Endothelial cell of umbilical vein (primary cell): ENCODE measurements at places on chromosomes 4 and X. TPM values are rescaled to one million over a fixed set of nuclear protein-coding genes. Genes with fewer than 3 reads are reported as not detected.

DNA sequence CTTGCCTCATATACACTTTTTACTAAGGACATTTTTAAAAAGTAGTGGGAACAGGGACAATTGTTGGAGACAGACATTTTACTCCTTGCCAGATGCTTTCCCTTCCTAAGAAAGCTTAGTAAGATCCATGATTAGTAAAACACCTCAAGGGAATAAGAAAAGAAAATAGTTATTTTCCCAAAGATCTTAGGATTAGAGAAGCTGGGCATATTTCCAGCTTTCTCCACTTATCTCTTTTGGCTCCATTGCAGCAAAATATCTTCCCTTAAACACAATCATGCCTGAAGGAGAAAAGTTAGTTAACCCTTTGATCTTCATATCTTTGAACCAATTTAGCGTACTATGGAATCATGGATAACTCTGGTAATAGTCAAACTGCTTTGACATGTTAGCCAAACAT lies 257.9 kb downstream of the PCDH18 start:
- DNase-seq = no peak

The PPP1R2C gene
- total RNA-seq = not detected in 2 replicates

GRCh38 chr4:124530464-124531077 lies 182.0 kb downstream of the ANKRD50 start:
- DNase-seq = no peak

The CNKSR2 gene
- 0.13 and 0.48 TPM in 2 replicates for total RNA-seq

DNA sequence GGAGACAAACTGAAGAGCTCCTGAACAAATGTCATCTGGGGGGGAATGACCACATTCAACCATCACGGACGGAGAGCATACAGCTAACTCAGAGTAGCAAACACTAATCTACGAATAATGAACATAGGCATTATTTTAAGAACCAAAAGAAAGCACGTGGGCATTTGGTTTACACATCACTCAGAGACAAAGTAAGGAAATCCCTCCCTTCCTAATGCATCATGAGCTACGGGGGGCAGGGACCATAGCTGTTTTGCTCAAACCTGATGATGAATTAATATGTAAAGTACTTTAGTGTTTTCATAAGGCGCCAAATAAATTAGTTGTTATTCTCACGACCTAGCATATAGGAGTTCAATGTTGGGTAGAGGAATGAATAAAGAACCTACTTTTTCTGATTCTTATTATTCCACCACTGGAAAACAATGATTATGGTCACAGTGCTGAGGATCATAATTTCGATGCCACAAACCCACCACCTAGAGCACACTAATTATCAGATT lies 11.7 kb upstream of the TMEM156 start:
- DNase-seq = peak; percentile 87

The TRIML2 gene
- not detected in 2 replicates for total RNA-seq

The SLC35A2 gene
- 28.9 and 31.4 TPM in 2 replicates for total RNA-seq

The SHROOM2 gene
- 10.4 and 11.8 TPM in 2 replicates for total RNA-seq

GRCh38 chrX:71846429-71846828 lies 64.2 kb upstream of the NHSL2 start:
- DNase-seq = peak; percentile 2

DNA sequence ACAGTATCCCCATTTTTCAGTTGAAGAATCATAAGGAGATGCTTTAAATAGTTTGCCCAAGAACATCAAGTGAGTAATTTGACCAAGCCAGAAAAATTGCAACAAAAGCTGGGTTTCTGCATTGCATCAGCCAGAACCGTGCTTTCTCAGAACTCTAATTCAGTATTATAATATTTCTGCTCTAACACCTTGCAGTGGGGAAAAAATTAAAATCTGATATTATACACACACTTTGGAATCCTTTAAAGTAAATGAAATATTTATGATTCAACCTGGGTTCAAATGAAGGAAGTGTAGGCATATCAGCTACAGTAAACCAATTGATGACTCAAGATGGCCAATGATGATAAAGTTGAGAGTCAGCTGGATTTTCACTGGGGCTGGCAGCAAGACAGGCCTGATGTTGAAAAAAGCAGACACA lies 387.6 kb upstream of the ZFP42 start:
- peak; percentile 33 for DNase-seq

The FGG gene
- total RNA-seq = not detected in 2 replicates

The DCAF4L1 gene
- total RNA-seq = 0.15 and 0.16 TPM in 2 replicates

- no peak for DNase-seq
These were observed 66.3 kb upstream of the MAD2L1 start for GRCh38 chr4:120132935-120133334.

The PABPC1L2B gene
- total RNA-seq = not detected in 2 replicates

DNA sequence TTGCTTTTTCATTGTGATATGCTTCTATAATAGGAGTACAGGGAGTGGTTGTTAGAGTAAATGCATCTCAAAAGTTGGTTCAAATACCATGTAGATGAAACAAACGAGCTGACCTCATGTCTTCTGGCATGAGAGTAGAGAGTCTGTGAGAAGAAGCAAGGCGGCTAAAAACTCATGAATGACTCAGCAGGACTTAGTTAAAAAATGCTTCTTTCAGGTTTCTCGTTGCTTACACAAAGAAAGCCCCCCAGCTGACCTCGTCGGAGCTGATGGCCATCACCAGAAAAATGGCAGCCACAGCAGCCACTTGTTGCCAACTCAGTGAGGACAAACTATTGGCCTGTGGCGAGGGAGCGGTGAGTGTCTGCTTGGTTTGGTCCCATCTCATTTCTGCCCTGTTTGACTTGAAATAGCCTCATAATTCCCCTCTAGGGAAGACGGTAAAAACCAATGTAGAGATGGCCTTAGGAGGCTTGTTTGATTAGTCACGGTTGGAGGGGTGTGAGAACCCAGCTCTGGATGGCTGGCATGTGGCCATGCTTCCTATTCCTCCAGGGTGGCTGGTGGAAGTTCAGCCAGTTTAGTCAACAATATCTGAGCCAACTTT lies 14.5 kb downstream of the AFP start:
- DNase-seq = no peak

The MGAT4D gene
- total RNA-seq = not detected in 2 replicates

GRCh38 chr4:115433491-115433890 lies 320.1 kb upstream of the NDST4 start:
- DNase-seq = no peak

The ERCC6L gene
- 6.7 and 7.5 TPM in 2 replicates for total RNA-seq

DNA sequence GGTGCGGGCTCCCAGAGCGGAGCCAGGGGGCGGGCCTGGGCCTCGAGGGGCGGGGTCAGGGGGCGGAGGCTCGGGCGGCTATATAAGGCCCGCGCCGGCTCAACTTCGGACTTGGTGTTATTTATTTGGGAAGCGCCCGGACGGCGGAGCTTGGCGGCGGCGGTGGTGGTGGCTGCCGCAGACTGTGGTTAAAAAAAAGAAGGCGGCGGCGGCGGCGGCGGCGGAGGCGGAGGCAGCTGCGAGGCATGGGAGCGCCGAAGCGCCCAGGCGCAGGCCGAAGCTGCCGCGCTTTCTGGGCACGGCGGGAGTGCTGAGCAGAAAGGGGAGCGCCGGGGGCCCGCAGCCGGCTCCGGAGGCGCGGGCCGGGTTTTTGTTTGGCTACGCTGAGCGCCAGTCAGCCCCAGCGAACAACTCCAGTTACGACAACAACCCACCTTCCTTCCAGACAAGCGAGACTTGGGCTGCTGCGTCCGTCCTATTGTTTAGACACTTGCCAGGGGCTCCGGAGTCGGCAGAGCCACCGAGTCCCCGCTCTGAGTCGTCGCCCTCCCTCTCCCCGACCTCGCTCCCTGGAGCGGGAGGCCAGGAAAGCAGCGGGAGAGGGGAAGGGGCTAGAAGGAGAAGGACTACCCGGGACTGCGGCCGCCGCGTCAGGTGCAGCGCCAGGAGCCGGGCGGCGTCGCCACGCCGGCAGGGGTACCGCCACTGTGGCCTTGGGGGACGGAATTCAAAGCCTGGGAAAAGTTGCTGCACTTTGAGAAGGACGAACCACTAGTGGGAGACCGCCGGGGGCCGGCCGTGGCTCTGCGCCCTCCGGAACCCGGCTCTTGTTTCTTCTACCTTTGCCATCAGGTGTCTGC lies at the start of gene SLIT2:
Gene SLIT2 (plus strand): TSS at position 110 of the 860 bp plus-strand sequence. CDS start 1,911 bp downstream, outside the sequence.
- DNase-seq = peak; percentile 87

- no peak for DNase-seq
These were observed 95.5 kb downstream of the CASK start for GRCh38 chrX:41827886-41828285.

- DNase-seq = peak; percentile 27
These were observed 31.1 kb downstream of the PGRMC2 start for GRCh38 chr4:128256539-128256938.

GRCh38 chrX:283115-283845 lies 2.1 kb downstream of the PLCXD1 start:
- DNase-seq = peak; percentile 89

DNA sequence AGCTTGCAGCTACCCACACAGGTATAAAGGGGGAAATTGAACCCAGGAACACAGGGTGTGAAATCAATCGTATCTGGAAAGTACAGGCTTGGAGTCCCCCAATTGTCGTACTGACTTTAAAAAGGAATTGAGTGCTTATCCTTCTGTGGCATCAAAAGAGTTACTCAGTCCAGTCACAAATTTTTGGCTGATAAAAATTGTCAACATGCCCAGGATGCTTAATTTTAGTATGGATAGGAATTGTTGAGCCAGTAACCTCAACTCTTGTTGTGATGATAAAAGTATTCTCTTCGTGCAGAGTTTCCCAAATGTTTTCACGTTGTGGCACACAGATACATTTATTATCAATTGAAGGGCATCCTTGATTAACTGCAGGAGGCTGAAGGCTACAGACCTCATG lies 43.6 kb upstream of the FTHL17 start:
- DNase-seq = no peak

- no peak for DNase-seq
These were observed 154.0 kb downstream of the UGT8 start for GRCh38 chr4:114752391-114753165.

The ZGRF1 gene
- 14.0 and 14.4 TPM in 2 replicates for total RNA-seq

DNA sequence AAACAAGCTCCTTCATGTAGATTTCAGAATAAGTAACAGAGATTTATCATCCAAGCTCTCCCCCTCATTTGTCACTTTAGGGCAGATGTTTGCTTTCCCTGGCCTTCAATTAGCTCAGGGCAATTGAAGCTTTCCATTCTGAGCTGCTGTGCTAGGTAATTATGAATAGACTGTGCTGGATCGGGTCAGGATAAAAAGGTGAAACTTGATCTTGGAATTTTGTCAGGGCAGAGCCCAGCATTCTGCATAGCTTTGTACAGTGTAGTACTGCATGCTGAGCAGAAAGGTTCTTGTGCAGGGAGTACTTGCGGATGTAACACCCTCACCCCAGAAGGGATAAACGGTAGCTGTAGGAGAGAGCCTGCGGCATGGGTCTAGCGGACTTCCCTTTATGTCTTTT lies 64.0 kb upstream of the CLDN34 start:
- DNase-seq = no peak

GRCh38 chr4:116332508-116332907 lies 752.9 kb downstream of the TRAM1L1 start:
- DNase-seq = no peak

DNA sequence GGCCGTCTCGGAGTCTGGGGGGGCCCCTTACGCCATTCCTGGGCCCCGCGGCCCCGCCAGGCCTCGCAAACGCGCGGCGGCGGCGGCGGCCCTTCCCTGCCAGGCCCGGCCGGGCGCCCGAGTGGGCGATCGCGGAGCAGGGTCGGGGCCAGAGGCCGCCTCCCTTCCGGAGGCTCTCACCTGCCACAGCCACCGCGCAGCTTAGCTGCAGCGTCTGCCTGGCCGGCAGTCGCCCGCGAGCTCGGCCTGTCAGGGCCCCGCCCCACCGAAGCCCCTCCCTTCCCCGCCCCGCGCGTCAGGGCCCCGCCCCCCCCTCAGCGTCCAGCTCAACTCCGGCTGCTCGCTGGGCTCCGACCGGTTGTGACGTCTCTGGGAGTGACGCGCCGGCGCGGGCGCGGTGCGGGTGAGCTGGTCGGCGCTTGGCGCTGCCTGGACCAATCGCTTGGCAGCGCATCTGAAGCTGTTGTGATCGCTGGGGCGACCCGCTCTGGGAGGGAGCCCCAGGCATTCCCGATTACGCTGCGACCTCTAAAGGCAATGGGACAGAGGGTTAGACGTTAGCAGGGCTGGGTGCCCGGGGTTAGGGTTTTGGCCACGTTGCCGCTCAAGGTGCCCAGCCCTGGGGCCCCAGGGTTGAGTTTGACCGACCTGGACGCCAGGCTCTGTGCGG lies at the start of gene SLC10A3:
Gene SLC10A3 (minus strand): TSS at position 216 of the 670 bp plus-strand sequence. CDS start 1,689 bp downstream, outside the sequence.
- peak; percentile 94 for DNase-seq

The SAGE1 gene
- not detected in 2 replicates for total RNA-seq

The MXRA5 gene
- not detected in 2 replicates for total RNA-seq

The TCEAL5 gene
- total RNA-seq = not detected in 2 replicates

The ATP7A gene
- 8.7 and 8.8 TPM in 2 replicates for total RNA-seq

GRCh38 chrX:130147631-130148030 lies 18.0 kb downstream of the AIFM1 start:
- DNase-seq = no peak

The CHRDL1 gene
- total RNA-seq = not detected in 2 replicates

DNA sequence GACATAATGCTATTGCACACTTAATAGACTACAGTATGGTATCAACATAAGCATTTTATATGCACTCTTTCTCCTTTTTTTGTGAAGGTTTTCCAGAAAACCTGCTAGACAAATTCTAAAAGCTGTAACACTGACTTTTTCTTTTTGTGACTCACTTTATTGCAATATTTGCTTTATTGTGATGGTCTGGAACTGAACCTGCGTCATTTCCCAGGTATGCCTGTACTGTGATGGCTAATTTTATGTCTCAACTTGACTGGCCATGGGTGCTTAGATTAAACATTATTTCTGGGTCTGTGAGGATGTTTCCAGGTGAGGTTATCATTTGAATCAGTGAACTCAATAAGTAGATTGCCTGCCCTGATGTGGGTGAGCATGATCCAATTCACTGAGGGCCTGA lies 35.5 kb upstream of the LAMP2 start:
- no peak for DNase-seq

- no peak for DNase-seq
These were observed 115.7 kb upstream of the TEX13C start for GRCh38 chrX:125203737-125204578.

GRCh38 chr4:106362086-106362825 lies 6.3 kb downstream of the GIMD1 start:
- DNase-seq = no peak

GRCh38 chr4:156906325-156906724 lies 65.3 kb downstream of the PDGFC start:
- peak; percentile 52 for DNase-seq

GRCh38 chr4:71355045-71355444 lies 16.2 kb downstream of the SLC4A4 start:
- DNase-seq = no peak

GRCh38 chrX:1468250-1468772 lies 15.6 kb upstream of the ASMTL start:
- DNase-seq = no peak

DNA sequence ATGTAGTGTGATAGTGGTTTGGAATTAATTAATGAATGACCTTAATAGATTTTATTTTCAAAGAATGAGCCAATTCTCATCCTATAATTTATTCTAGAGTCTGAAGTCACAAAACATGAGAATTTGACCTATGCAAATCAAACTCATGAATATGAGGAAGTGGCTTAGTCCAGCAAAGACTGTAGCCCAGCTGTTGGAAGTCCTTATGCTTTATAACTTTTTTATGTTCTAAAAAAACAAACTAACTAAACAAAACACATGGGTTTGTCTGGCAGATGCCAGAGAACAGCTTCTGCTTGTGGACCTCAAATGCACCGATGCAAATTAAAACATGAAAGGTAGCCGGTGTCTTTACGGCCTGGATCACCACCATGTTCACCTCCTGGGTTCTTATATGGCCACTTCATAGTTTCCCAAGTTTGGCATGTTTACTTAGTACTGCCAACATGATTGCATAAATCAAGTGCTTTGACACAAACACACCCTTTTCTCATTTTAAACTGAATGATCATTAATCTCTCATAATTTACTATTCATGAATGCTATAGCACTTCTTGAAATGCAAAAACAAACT lies 277.4 kb downstream of the PAPSS1 start:
- DNase-seq = no peak

The NSG1 gene
- total RNA-seq = 1.0 and 2.0 TPM in 2 replicates

GRCh38 chr4:115763051-115763450 lies 649.6 kb upstream of the NDST4 start:
- DNase-seq = no peak
